ENCODE measurements at places on chromosomes 16 and 17. TPM values are rescaled to one million over a fixed set of nuclear protein-coding genes. Genes with fewer than 3 reads are reported as not detected.

Gene SLFN12L
- total RNA-seq, result not detected

Gene GPR142
- total RNA-seq, result not detected

Gene MEIOB
- not detected for total RNA-seq

Gene PLXDC1
- total RNA-seq, result not detected

Gene CDK5R1
- total RNA-seq, result 7.7 TPM

Gene RNFT1
- 9.3 TPM for total RNA-seq

Gene PRAC2
- not detected for total RNA-seq

Gene ABCC11
- 0.21 TPM for total RNA-seq

Gene FBXO39
- total RNA-seq, result 0.07 TPM

Gene KRTAP9-9
- total RNA-seq, result not detected

Gene TMEM170A
- total RNA-seq, result 17.6 TPM

Gene TMEM88
- total RNA-seq, result not detected

Gene NAT9
- 22.3 TPM for total RNA-seq

Gene IRX5
- 25.1 TPM for total RNA-seq

Gene HOXB5
- total RNA-seq, result 0.14 TPM

Gene BCAR1
- total RNA-seq, result 68.1 TPM

Gene ARL5C
- total RNA-seq, result not detected

Gene CCDC144A
- total RNA-seq, result 0.19 TPM

Gene MRPS7
- 75.1 TPM for total RNA-seq

Gene PMM2
- total RNA-seq, result 36.5 TPM

Gene TBC1D3H
- not detected for total RNA-seq

Gene ZNF385C
- not detected for total RNA-seq

Gene ZNRF1
- total RNA-seq, result 31.8 TPM

Gene STX1B
- total RNA-seq, result 1.1 TPM

Gene AGRP
- total RNA-seq, result not detected

Gene XAF1
- 0.21 TPM for total RNA-seq

Gene GAS2L2
- not detected for total RNA-seq

Gene TMEM11
- total RNA-seq, result 31.0 TPM

Gene CACNG1
- not detected for total RNA-seq

Gene TSPOAP1
- total RNA-seq, result 0.21 TPM

Gene CLEC10A
- total RNA-seq, result not detected

Gene TBC1D28
- total RNA-seq, result not detected

Gene TBC1D3K
- not detected for total RNA-seq

Gene GJC1
- total RNA-seq, result 10.3 TPM

Gene TOM1L2
- total RNA-seq, result 58.0 TPM

Gene BRD7
- total RNA-seq, result 41.8 TPM

Measured in airway epithelial cell (primary cell).